ENCODE measurements at places on chromosomes 16 and 17.

GRCh38 chr17:73510981-73511718 lies 133.1 kb downstream of the SDK2 start:
- DNase-seq = no peak

DNA sequence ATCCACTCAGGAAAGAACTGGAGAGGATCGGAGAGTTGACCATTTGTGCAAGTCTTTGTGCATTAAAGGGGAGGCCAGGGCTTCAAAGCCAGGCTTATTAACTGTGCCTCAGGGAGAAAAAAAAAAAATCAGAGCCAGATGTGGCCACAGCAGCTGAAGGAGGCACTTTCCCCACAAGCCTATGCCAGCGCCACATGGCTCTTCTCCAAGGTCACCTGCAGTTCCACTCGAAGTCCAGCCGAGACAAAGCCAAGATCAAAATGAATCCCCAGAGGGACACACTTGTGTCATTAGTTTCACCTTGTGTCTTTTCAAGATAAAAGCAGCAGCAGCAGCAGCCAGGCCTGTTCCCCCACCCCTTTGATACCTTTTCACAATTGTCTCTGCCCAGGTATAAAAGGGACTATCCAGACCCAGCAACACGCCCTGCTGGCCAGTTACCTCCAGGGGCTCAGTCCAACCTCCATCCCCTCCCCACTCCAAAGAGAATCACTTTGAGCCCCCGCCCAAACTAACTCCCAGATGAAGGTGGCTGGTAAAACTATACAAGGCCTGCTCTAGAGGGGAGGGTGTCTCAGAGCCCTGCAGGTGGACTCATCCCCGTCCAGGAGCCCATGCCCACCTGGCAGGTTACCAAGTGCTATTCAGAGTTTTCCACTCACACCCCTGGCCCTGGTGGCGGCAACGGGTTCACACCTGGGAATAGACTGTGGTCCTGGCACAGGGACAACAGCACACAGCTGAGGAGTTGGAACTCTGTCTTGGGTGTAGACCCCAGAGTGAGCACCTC lies 29.2 kb downstream of the AXIN2 start:
- no peak for DNase-seq

DNA sequence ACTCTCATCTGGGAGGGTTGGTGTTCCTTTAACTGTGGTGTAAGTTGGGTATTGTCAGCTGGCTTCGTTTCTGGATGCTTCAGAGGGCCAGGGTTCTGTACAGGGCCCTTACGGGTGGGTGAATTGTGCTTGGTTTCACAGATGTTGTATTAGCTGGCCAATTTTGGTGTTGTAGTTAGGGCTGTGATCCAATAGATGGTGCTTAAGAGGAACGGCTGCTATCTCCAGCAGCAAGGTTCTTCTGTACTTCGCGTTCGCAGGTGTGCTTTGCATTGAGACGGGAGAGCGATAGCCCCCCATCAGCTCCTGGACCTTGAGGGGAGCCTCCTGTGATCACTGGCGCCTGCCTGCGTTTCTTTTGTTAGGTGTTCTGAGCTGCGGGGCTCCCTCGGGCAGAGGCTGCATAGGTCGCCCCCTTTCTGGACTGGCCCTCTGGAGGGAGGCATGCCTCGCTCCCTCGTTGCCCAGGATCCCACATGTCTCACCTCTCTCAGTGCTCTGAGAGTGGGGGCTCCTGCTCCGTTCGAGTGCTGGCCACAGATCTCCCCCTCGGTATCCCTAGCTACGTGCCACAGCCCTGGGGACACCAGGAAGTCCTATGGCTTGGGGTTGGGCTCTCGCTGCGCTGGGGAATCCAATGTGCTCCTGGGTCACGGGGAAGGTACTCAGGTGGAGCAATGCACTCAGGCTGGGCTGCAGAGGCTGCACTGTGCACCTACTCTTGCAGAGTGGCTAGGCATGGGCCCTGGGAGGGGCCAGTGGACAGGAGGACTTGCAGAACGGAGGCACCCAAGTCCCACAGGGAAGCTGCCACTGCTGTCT lies 837 bp upstream of the PRDM7 start:
- no peak for DNase-seq

GRCh38 chr16:57152096-57153093 lies 33.4 kb downstream of the PSME3IP1 start:
- DNase-seq = no peak
